ENCODE measurements at places on chromosomes 2 and 18.

DNA sequence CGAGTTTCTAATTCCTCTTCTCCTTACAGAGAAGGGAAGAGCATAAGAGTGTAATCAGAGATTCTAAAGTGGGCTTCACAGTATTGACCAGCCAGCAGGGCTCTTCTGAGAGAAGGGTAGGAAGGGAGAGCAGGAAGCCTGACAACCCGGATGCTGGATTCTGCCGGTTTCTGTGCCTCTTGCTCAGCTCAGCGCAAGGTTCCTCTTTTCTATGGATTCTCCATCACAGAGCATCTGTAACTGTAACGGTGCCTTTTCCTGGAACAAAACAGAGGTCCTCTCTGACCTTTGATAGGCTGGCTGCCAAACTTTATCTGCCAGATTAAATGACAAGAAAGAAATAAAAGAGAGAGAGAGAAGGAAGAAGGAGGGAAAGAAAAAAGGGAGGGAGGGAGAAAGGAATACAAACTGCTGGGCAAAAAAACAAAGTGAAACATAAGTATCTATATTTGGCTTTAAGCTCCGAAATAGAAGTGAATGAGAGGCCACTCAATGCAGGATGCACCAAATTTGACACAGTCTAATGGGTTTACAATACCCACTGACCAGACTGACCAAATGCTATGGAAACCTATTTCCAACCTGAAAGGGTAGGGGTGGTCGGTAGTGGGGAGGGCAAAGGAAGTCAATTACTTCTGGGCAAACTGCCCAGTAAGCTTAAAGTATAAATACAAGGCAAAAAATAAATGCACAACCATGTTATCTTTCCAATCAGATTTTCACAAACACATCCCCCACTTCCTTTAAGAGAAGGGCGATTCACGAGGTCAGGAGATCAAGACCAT is 59.2 kb downstream of the PIEZO2 start:
- DNase-seq = peak; percentile 22

DNA sequence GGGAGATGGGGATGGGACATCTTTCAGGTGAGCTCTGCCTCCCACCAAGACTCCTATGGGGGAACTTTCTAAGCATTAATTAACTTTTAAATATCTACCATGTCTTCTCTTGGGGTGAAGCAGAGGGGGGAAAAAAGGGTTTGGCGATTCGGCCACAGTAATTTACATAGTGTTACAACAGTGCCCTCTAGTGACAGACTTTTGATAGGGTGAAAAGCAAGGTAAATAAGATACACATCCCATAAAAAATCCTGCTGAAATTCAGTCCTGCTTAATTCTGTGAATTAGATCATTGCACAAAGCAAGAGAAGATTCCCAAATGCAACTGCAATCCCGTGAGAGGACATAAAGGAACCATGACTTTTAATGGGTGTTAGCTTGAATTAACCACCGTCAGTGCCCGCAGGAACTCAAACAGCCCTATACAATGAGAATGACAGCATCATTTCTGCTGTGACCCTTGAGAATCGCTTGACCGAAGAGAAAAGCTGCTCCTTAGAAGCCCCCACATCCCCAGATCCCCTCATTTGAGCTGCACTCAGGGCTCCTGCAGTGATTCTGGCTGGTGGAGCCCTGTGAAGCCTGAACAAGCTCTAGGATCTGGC is 32.8 kb downstream of the FAM124B start:
- DNase-seq = no peak

DNA sequence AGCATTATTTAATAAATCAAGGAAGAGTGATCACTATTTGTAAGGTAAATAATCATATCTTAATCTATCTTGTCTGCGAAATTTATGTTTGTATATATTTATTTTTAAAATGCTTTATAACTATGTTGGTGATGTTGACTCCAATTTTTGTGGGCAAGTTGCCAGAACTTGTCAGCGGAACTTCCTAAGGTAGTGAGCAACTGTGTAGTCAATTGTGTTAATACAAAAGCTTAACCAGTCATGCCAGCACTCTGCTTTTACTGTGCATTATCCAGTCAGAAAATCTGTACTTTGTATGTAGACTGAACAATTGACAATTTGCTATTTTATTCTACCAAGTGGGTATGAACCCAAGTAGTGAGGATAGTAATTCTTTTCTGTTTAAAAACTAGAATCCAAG is 61.9 kb upstream of the RND3 start:
- DNase-seq = no peak

GRCh38 chr18:78169174-78169864 is 810.3 kb upstream of the SALL3 start:
- no peak for DNase-seq

GRCh38 chr2:31319406-31320175 is 85.6 kb downstream of the EHD3 start:
- DNase-seq = peak; percentile 23

- no peak for DNase-seq
Measured at GRCh38 chr2:215671244-215671643, 235.4 kb upstream of the FN1 start.
